Small intestine (tissue), 16 donors: ENCODE measurements at places on chromosomes 16 and 17.

DNA sequence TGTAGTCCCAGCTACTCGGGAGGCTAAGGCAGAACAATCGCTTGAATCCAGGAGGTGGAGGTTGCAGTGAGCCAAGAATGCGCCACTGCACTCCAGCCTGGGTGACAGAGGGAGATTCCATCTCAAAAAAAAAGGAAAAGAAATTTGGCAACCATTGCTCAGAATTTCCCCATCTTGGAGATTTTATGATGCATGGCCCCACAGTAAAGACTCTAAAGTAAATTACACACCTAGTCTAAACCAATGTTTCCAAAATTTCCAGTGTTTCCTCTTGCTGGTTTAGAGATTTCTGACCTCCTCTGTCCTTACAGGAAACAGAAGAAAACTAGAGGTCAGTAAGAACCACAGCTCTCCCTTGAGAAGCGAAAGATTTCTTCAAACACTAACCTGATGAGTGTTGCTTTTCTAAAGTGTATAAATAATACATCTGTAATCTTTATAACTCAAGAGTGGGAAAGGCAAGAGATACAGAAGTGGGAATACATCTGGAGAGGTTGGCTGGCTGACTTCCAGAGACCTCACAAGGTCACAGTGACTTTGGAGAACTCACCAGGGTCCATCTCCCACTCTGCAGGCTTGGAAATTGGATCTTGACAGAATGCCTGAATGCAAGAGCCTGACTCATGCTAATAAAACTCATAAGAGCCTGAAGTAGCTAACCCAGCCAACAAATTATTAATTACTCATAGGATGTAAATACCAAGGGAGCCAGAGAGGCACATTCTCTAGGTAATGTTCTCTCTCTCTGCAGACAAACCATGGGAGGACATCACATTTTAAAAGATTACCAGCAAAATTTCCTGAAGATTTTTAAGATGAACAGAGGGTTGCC is 8.8 kb downstream of the ADAT1 start:
- no peak for DNase-seq

DNA sequence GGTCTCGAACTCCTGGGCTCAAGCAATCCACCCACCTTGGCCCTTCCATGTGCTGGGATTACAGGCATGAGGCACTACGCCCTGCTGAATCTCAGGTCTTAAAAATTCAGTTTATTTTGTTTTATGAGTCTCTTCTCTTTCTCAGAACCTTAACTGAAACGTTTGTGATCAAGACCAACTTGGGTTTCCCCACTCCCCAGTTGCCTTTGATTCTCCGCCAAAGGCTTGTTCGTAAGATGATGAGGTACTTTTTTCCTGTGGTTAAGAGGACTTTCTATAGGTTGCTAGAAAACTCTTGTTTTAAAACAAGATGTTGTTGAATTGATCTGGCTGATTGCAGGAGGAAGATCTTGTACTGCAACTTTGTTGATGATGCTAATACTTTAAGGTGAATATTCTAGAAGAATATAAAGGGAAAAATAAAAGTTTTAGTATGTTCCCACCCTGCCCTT is 11.7 kb downstream of the ABCC1 start:
- no peak for DNase-seq

GRCh38 chr17:81440511-81441244 is 45.4 kb downstream of the BAHCC1 start:
- DNase-seq = no peak

GRCh38 chr16:65124212-65124548 is 2.3 kb upstream of the CDH11 start:
- DNase-seq = no peak

DNA sequence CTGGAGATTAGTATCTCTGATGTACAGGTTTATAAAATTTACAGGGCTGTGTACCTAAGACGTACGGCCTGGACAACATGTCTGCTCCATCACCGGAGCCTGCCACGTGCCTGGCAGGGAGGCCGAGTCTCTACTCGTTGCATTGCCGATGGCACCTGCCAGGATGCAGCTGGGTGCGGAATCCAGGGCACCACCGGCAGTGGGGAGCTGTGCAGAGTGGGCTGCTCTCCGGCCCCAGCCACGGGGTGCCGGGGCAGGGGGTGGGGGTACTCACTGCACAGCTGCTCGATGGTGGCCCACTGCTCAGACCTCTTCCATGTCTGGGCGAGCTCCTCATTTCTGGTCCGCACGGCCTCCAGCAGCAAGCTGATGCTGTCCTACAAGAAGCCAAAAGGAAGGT is 13.1 kb upstream of the FAAP100 start:
- DNase-seq = no peak

GRCh38 chr16:81535679-81536360 is 91.2 kb downstream of the CMIP start:
- DNase-seq = no peak

- peak; percentile 52 for DNase-seq
Observed at GRCh38 chr17:55962951-55963401, 190.3 kb upstream of the ANKFN1 start.

GRCh38 chr16:85055493-85056210 is 28.1 kb downstream of the KIAA0513 start:
- DNase-seq = peak; percentile 40

DNA sequence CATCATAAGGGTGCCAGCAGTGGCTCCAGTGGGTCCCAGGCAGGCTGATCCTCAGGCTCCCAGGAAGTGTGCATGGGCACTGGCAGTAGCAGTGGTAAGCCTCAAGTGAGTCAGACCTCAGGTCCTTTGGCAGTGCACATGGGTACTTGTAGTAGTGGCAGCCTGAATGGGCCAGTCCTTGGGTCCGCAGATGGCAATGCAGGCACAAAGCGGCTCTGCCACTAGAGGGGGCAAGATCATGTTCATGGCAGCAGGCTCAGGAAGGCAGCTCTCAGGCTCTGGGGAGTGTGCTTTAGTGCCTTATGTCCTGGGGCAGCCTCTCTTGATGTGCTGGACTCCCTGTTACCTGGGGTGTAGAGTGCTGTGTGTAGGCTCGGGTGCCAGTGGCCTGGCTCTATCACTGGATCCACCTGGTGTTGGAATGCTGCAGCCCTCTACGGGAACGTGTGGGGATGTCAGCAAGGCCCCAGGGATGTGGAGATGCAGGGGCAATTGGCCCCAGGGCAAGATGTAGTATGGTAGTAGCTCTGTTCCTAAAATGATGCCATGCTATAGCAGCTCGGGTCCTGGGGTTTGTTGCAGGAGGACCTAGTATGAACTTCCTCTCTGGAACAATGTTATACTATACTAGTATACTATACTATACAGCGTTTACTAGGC is 11.0 kb downstream of the ACSM3 start:
- DNase-seq = peak; percentile 76

DNA sequence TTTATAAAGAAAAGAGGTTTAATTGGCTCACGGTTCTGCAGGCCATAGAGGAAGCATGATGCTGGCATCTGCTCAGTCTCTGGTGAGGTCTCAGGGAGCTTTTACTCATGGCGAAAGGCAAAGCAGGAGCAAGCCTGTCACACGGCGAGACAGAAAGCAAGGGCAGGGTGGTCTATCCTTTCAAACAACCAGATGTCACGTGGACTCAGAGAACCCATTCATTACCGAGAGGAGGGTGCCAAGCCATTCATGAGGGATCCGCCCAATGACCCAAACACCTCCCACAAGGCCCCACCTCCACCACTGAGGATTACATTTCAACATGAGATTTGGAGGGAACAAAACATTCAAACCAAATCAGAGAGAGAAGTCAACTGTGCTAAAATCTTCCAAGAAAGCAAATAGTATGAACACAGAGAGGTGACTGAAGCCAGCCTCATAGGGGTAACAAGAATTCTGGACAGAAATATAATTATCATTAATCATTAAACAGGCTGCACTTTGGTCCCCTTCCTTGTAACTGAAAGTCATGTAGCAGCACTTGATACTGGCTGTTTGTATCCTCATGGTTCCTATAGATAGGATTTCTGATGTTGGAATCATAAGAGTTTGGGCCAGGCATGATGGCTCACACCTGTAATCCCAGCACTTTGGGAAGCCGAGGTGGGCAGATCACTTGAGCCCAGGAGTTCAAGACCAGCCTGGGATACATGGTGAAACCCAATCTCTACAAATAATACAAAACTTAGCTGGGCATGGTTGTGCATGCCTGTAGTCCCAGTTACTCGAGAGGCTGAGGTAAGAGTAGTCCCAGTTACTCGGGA is 52.5 kb upstream of the B4GALNT2 start:
- peak; percentile 85 for DNase-seq

GRCh38 chr16:85902366-85903155 is 3.6 kb downstream of the IRF8 start:
- peak; percentile 44 for DNase-seq

DNA sequence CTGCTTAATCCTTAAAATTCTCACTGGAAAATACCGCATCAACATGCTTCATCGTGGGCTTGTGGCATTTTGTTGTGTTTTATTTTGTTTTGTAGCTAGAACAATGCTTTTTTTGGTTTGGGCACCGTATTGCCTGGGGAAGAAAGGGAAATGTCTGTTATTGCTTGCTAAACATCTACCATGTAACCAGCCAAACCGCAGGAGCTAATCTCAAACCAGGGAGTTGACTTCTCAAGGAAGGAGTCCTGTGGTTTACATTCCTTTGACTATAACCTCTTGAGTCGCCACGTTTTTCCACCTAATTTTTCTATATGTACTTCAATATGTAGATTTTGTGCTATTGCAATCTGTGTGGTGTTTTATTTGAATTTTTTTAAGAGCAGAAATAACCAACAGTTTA is 593.5 kb upstream of the SOX9 start:
- DNase-seq = no peak

GRCh38 chr17:74565126-74565525 is 2.2 kb downstream of the CD300H start:
- no peak for DNase-seq

GRCh38 chr17:17391668-17392370 is 85.0 kb upstream of the MED9 start:
- no peak for DNase-seq

DNA sequence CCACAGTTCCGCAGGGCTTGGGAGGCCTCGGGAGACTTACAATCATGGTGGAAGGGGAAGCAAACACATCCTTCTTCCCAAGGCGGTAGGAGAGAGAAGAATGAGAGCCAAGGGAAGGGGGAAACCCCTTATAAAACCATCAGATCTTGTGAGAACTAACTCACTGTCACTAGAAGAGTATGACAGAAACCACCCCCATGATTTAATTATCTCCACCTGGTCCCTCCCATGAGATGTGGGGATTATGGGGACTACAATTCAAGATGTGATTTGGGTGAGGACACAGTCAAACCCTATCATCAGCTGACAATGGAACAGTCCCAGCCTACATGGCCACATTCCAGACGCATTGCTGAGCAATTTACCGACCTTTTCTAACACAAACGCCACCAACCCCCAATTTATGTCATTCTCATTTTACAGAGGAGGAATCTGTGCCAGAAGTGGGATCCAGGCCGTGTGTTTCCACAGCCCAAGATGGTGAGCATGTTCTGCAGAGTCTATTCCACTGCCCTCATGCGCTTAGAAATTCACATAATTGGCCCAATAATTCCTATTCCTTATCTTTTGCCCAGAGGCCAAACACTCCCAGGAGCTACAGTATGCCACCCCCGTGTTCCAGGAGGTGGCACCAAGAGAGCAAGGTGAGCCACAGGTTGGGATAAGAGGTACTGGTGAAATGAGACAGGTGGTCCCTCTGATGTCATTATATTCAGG is 17.3 kb downstream of the MILR1 start:
- no peak for DNase-seq

DNA sequence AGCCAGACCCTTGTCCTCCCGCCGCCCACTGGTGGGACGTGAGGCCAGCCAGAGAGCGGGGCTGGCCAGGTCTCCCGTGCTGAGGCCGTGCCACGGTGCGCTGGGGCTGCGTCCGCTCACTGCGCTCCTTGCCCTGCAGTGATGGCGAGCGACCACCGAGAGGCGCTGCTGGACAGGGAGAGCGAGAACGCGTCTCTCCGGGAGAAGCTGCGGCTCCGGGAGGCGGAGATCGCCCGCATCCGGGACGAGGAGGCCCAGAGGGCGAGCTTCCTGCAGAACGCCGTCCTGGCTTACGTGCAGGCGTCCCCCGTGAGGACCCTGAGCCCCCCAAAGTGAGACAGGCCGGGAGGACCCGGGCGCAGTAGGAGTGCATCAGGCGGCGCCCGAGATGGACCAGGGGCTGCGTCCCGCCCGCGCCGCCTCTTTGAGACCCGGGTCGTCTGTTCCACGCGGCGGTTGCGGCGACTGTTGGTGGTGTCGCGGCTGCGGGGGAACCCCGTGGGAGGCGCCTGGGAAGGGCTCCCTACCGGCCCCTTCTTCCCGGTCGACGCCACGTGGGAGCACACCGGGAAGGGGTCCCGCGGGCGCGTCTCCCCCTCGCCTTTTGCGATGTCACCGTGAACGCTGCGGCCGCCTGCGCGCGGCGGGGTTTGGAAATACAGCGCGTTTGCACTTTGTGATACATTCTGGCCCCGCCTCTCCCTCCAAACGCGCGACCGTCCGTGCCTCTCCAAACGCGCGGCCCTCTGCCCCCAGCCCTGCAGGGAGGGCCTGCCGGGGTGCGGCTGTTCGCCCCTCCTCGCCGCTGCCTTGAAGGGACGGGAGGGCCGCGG is 792 bp upstream of the RAC3 start:
- DNase-seq = peak; percentile 91

DNA sequence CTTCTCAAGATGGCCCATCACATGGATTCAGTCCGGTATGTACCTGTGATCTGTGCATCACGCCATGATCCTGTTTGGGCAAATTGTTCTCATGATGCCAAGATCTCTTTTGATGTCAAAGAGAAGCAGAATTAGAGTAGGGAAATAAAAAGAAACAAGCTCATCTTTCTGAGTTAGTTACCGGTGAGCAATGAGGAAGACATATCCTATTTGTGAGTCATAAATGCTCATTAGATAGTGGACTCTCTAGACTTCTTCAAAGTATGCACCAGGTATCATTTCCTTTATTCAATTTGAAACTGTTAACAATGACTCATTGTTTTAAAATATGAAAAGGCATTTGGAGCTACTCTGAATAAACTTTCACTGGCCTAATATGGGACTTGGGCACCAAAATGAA is 8.0 kb upstream of the KRTAP4-12 start:
- no peak for DNase-seq

- DNase-seq = no peak
Observed at GRCh38 chr16:49520492-49521038, 147.0 kb downstream of the C16orf78 start.

- DNase-seq = no peak
Observed at GRCh38 chr17:921161-921560, 58.4 kb downstream of the NXN start.

- DNase-seq = no peak
Observed at GRCh38 chr16:71406724-71407123, 35.1 kb downstream of the TLE7 start.

- no peak for DNase-seq
Observed at GRCh38 chr16:50458667-50459495, 89.3 kb upstream of the NKD1 start.

DNA sequence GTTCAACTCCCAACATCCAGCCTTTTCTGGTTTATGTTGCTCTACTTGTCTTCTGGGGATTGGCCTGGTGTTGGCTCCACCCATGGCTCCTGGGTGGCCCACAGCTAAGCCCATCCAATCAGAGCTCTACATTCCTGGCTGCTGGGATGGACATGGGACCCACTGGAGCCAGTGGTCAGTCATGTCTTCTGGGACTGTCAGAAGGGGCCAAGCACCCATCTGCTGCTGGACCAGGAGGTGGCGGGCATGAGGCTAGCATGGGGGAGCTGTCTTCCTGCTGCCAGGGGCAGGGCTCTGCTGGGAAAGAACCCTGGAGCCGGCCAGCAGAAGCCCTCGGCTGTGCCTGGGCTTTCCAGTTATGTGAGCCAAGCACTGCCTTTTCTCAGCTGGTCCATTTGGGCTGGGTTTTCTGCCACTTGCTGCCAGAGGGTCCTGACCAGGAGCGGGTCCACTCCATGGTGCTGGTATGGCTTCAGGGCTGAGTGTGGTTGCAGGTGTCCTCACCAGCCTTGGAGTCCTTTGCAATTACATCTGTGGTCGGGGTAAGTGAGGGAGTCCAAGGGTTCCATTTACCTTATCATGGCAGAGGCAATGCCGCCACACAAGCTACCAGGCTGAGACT is 17.4 kb upstream of the ZNF469 start:
- DNase-seq = no peak
